Cortex of kidney (tissue), 1 donor: ENCODE measurements at places on chromosomes 13 and 19.

DNA sequence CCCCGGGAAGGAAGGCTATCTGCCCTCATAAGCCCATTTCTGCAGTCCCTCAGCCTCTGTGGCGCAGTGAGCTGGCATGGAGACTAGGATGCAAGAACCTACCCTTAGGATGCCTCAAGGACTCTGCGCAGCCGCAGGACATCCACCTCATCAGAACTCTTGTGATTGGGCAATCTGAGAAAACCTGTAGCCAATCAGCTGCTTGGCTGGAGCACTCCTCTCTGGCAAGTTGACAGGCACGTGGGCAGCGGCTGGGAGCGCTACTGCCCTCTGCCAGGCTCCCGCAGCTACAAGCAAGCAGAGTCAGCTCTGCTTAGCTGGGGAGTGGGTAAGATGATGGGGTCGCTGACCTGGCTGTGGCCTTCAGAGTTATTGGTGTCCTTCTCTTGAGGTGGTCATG is 1.5 kb upstream of the ECSIT start:
- no peak for DNase-seq

DNA sequence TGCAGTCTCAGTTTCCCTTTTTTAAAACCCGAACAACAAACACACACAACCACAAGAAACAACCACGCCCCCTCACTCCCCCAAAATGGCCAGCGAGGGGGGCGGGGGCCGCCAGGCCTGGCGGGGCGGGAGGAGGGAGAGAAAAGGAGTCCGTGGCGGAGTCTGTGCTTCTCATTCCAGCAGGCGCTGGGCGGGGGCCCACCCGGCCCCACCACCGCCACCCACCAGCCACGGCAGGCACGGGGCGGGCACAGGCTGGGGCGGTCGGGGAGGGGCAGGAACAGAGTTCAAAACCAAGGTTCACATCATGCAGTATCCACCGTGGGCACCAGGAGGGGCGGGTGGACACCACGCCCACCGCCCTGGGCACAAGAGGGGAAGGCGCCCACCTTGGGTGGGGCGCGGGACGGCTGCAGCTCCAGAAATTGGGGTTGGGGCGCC is 12.9 kb downstream of the DPF1 start:
- DNase-seq, result no peak

GRCh38 chr19:12698138-12698537 is 1.7 kb upstream of the FBXW9 start:
- no peak for DNase-seq

DNA sequence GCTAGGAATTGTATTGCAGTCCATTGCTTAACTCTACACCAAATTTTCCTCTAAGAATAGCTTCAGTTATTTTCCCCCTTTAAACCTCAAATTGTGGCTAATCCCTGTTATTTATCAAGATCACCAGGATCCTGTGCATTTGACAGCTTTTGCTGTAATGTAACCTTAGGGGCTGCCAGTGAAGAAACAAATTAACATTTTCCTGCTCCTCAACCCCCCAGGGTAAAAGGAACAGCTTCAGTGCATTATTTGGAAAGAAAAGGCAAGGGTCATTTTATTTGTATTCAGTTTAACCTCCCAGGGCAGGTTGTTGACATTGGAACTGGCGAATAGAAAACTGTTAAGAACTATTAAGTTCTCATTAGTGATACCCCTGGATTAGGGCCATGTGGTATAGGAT is 57.0 kb downstream of the PCDH20 start:
- no peak for DNase-seq

GRCh38 chr19:32397671-32398101 is 7.9 kb upstream of the DPY19L3 start:
- no peak for DNase-seq

GRCh38 chr13:106879806-106880205 is 311.9 kb upstream of the ARGLU1 start:
- DNase-seq, result no peak

DNA sequence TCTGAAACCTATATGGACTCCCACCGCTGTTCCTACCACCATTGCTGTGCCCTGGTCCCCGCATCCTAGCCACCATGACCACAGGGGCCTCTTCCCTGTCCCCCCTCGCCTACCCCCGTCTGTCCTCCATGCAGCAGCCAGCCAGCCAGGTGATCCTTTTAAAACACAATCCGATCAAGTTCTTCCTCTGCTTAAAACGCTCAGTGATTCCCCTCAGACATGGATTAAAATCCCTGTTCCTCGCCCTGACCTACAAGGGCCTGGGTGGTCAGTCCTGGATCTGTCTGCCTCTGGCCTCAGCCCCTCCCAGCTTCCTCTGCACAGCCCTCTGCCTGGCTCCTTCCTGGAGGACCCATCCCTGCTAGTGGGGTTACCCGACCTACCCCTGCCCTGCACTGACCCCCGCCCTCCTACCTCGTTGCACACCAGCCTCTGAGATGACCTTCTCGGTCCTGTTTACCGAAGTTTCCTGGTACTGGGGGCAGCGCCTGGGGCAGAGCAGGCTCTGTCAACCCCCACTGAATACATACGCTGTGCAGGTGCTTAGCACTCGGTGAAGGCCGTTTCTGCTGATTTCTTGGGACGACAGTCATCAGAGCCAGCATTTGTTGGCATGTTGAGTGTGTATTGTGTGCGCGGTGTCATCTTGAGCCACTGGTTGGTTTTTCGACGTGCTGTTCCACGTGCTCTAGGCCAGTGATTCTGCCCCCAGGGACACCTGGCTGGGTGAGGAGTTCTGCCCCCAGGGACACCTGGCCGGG is 14.7 kb upstream of the LENG8 start:
- DNase-seq, result no peak

GRCh38 chr19:11581740-11582139 is 4.3 kb upstream of the ACP5 start:
- no peak for DNase-seq

DNA sequence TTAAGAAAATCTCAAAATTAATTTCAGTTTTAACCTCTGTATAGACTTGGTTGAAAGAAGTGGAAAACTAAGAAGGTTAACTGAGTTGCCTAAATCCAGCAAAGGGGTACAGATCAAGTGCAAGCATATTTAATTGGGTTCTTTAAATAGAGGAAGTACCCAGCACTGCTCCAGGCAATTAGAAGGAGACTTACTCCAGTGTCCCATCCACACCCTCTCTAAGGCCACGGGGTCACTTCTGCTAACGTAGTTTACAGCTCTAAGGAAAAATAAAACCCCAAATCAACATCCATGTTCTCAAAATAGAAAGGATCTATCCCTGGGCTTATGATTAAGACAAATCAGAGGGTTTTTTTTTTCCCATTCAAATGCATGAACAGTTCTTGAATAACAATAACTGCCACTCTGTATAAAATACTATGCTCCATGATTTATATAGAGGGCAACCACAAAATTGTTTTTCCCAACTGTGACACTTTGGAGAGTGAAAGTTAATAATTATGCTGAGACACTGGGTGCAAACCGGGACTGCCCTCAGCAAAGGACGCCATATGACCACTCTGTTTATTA is 4.6 kb downstream of the FRY start:
- DNase-seq, result no peak

DNA sequence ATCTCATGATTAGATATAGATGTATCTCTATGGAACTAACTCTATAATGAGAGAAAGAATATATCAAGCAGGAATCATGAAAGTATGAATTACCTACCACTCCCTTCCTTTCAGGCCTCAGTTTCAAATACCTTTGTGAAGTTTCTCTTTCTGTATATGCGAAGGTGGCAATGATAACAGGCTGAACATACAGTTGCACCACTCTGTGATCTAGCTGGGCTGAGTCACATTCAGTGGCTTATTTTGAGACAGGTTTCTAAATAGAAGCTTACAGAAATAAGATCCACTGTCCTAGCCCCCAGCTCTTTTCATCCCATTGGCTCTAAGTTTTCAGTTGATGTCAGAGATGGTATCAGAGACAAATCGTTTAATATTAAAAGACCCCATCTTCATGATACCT is 662.0 kb downstream of the SLITRK1 start:
- DNase-seq, result no peak

- DNase-seq, result no peak
Measured at GRCh38 chr19:1355568-1356507, 27.9 kb upstream of the NDUFS7 start.

DNA sequence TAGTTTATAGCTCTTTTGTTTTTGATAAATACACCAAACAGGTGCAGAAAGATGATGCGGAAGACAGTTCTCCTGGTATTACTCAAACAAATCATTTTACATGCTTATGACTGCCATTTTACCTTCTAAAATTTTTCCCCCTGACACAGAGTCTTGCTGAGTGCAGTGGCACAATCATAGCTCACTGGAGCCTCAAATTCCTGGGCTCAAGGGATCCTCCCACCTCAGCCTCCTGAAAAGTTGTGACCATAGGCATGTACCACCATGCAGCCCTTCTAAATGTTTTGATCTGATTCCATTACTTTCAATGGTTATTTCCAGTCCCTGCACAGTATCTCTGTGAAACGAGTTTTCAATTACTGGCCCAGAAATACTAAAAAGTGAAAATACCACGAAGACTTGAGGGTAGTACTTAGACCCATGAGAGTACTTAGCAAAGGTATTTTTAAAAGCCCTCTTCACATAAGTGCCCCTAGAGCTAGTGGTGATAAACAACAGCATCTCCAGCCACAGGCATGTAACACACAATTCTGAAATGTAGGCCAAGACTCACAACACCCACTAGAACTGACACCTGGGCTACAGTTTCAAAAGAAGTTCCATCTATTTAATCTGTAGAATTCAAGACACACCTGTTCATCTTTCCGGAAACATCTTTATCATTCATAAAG is 11.3 kb downstream of the HSPH1 start:
- no peak for DNase-seq

GRCh38 chr19:7224209-7224686 is 70.0 kb downstream of the INSR start:
- DNase-seq, result no peak

GRCh38 chr19:1409204-1410005 is 2.0 kb downstream of the DAZAP1 start:
- no peak for DNase-seq

DNA sequence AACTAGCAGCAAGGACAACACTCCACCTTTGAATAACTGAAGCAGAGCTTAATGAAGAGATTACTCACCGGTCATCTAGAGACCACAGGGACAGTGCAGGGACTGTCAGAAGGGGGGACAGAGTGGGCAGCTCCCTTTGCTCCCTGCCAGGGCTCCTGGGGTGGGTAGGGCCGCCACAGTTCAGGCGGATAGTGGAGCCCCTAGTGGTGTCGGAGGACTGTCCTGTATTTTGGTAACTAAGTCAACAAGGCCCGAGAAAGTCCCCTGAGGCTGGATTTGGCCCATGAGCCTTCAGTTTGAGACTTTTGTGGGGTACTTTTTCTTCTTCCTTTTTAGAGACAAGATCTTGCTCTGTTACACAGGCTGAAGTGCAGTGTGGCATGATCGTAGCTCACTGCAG is 44.6 kb downstream of the GJA3 start:
- no peak for DNase-seq

GRCh38 chr13:67292886-67293285 is 62.8 kb upstream of the PCDH9 start:
- DNase-seq, result no peak

GRCh38 chr19:50629801-50630200 is 9.9 kb downstream of the SYT3 start:
- DNase-seq, result no peak

- DNase-seq, result no peak
Measured at GRCh38 chr13:79360095-79360494, 46.0 kb downstream of the RBM26 start.

GRCh38 chr13:21338156-21338555 is 120.9 kb downstream of the ZDHHC20 start:
- no peak for DNase-seq

- no peak for DNase-seq
Measured at GRCh38 chr13:74476365-74476764, 342.2 kb upstream of the KLF12 start.

- DNase-seq, result no peak
Measured at GRCh38 chr13:110347535-110348308, 40.6 kb downstream of the COL4A2 start.

GRCh38 chr13:112097770-112098169 is 30.8 kb downstream of the SOX1 start:
- no peak for DNase-seq

GRCh38 chr13:66915596-66916185 is 314.4 kb downstream of the PCDH9 start:
- no peak for DNase-seq

GRCh38 chr19:47186446-47187334 is 44.3 kb downstream of the BBC3 start:
- DNase-seq, result no peak

DNA sequence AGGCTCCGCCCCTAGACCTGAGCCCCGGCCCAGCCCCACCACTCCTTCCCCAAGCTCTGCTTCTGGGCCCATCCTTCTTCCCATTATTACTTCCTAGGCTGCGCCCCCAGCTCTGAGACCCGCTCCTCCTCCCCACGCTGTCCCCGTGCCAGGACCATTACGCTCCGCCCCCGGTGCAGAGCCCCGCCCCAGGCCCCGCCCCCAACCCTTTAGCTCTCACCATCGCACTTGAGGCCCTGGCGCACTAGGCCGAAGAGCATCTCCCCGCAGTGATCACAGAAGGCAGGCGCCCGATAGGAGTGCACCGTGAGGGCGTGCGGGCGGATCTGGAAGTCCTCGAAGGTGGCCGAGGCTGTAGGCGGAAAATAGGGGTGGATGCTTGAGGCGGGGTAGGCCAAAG is 6.2 kb downstream of the PRKD2 start:
- no peak for DNase-seq

DNA sequence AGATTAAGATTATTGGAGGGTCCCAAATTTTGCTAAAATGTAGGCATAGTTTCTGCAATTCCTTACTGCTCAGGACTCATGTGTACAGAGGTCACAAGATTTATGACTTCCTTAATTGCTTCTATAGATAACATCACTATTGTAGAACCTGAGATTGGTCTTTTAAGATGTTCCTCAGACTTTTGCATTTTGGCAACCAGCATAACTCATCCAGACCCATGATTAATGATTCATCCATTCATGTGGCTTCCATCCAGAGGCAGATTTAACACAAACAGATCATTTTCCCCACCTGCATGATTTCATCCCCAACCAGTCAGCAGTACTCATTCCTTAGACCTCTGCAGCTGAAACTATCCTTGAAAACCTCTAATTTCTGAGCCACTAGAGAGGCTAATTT is 34.5 kb upstream of the CEACAM8 start:
- DNase-seq, result no peak

- DNase-seq, result no peak
Measured at GRCh38 chr19:38706792-38707511, 37.3 kb downstream of the CAPN12 start.

DNA sequence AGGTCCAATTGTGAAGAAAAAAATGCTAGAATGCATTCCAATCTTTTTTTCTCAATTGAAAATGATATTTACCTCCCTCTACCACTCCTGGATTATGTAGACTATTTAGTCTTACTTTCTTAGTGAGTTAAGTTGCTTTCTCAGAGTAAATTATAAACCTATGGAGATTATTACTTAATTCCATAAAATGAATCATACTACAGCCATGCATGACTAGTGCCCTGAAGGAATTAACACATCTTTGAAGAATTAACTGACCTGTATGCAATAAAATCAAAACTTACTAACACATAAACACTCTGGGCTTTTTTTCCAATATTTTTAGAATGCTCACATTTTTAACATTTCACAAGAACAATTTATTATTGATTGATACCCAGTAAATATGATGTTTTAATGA is 379.4 kb upstream of the DACH1 start:
- no peak for DNase-seq

DNA sequence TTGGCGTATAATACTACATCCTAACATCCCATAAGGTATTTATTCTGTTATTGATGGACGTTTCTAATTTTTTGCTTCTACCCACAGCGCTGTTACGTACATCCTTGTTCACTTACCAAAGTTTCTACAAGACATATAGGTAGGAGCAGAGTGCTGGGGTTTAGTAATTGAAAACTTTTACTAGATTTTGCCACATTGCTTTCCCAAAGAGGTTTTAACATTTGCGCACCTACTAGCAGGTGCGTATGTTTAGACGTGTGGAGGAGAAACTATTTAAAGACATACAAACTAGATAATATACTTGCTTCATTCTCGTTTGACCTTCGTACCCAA is 559 bp upstream of the RPL21 start:
- no peak for DNase-seq
